ENCODE measurements at places on chromosomes 5 and 9.

GRCh38 chr9:137085920-137086530, 760 bp upstream of the MAN1B1 start:
- DNase-seq = no peak

GRCh38 chr5:173808079-173808808, 79.9 kb upstream of the CPEB4 start:
- no peak for DNase-seq

DNA sequence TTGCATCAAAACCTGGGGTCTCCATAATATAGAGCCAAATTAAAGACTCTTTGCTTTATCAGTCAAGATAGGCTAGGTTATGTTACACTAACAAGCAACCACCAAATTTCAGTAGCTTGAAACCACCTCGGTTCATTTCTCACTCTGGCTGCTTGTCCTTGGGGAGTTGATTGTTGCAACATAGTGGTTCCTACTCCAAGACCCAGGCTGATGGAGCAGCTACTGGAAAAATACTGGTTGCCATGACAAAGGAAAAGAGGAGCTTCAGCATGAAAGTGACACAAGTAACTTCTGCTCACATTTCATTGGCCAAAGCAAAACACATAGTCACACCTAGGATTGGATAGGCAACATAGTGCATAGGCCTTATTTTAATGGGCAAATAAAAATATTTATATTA, 18.5 kb upstream of the RCL1 start:
- no peak for DNase-seq

- no peak for DNase-seq
Measured at GRCh38 chr9:117744369-117744768, 40.2 kb downstream of the TLR4 start.

GRCh38 chr5:180641566-180641900, 7.9 kb downstream of the FLT4 start:
- no peak for DNase-seq

GRCh38 chr5:170293273-170293672, 4.3 kb downstream of the LCP2 start:
- DNase-seq = no peak

GRCh38 chr5:88727705-88728313, 155.2 kb downstream of the MEF2C start:
- no peak for DNase-seq
